NCI-H1436 (cell line): ENCODE measurements at places on chromosomes 11 and 22.

GRCh38 chr22:39530692-39531331, 1.7 kb downstream of the RPS19BP1 start:
- DNase-seq, result no peak

DNA sequence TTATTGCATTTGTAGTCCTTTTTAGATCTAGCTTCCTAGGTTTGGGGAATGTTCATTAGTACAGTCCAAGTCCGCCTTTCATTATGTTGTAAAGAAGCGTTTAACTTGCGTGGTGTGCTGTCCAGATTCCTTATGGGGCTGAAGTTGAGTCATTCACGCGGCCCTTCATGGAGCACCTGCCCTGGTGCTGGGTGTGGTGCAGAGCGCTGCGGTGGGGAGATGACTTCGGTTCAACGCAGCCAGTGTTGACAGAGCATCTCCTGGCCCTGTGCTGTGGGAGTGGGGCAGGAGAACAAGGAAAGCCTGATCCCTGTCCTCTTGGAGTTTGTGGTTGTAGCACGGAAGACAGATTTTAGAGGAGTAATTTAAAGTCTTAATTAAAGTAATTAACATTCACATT, 152.0 kb downstream of the TBC1D22A start:
- peak; percentile 19 for DNase-seq

- DNase-seq, result no peak
These were observed 16.3 kb downstream of the SPTY2D1 start for GRCh38 chr11:18617688-18618341.

GRCh38 chr11:48091426-48092102, 111.2 kb downstream of the PTPRJ start:
- DNase-seq, result no peak

GRCh38 chr11:71998649-71999310, at the start of gene IL18BP:
Gene IL18BP, plus strand, starts transcription at chr11:71998909. Its CDS starts 1,076 bp downstream, at chr11:71999985.
- DNase-seq, result no peak

GRCh38 chr11:65150509-65151299, 16.4 kb upstream of the SYVN1 start:
- DNase-seq, result no peak

DNA sequence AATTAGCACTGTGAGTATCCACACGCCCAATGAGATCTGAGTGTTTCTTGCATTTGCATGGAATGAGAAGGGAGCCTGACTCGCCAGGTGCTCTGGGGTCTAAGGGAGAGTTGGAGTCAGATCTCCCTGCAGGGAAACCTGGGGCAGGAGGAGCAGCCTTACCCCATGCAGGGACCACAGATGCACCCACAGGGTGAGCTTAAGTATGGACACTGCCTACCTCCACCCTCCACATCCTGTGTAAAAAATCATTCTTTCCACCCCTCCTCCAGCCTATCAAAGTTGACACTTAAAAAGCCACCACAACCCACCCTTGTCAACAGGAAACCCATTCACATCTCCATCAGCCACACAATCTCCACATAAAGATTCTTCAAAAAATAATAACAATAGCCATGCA, 67.0 kb upstream of the IGLL5 start:
- DNase-seq, result no peak

DNA sequence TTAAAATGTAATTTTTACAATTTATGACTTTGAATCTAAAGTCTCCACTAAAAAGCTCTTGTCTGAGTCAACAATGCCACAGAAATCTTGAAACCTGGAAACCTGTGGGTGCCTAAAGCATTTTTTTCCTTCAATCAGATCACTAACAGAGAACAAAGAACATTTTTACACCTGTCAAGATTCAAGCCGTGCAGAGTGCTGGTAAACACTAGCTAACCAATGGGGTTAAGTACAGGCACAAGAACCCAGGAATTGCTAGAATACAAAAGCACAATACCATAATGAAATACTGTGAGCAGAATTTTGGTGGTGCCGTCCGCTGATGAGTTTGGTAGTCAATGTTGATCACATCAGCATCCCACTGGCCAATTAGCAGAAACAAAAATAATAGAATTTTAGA, 380.3 kb upstream of the PITPNB start:
- DNase-seq, result no peak

- no peak for DNase-seq
These were observed 15.3 kb downstream of the PARVA start for GRCh38 chr11:12392672-12393071.

- no peak for DNase-seq
These were observed 2.1 kb downstream of the DEAF1 start for GRCh38 chr11:692824-693414.

GRCh38 chr11:116445108-116446047, 327.4 kb downstream of the BUD13 start:
- no peak for DNase-seq

DNA sequence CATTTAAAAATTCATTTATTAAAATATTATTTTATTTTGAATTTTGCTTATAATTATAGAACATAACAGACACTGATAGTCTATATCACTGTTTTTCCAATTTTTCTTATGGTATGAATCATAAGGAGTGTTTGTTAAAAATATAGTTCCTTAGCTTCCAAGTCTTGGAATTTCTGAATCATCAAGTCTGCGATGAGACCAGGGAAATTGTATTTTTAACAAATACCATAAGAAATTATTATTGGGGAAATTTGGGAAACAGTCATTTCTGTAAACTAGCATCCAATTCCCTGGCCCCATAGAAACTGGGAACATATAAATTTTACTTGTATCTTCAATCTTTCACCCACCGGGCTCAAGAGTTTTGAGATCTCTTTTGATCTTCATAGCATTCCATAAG, 38.0 kb upstream of the PICALM start:
- no peak for DNase-seq

DNA sequence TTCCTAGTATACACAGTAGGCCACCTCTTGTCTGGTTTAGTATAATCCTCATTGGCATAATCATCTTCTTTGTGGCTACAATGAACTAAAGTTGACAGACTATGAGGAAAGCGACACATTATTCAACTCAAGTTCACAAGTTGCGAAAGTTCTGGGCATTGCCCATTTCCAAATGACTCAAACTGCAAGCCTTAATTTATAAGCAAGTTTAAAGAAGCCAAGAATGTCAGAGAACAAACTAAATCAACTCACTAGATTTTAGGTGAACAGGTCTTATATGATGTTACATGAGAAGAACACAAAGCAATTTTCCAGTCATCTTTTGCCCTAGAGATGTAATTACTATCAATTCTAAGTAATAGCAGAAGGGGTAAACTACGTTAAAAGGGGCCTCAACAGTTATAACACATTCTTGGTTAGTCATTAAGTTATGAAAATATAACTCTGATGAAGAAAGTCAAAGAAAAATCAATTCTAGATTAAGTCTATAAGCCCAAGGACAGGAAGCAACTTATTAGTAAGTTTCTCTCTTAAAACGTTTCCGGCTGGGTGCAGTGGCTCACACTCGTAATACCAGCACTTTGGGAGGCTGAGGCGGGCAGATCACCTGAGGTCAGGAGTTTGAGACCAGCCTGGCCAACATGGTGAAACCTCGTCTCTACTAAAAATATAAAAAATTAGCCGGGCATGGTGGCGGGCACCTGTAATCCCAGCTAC, 21.5 kb downstream of the PICALM start:
- no peak for DNase-seq

DNA sequence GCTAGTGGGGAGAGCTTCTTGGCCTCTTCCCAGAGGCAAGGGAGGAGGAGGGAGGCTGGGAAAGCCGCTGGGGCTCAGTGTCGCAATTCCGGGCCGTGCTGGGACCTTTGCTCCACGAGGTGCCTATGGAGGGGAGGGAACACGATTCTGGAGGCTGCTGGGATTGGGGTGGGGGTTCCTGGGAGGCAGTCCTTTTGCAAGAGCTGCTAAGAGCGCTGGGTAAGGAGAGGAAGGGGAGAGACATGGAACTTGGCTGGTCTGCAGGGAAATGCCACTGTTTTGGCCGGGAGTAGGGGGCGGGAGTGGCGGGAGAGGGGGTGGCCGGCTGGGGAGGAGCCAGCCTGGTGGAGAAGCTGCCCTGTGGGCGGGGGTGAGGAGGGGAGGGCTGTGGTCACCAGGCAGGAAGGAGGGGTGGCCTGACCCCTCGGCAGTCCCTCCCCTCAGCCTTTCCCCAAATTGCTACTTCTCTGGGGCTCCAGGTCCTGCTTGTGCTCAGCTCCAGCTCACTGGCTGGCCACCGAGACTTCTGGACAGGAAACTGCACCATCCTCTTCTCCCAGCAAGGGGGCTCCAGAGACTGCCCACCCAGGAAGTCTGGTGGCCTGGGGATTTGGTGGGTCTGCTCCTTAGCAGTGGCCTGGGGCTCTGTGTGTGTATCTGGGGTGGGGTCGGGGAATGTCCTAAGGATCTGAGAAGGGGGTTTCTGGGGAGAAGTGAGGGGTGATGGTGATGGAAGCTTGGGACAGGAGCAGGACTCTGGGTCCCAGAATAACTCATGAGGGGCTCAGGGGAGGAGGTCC, at the start of gene NR1H3:
Gene NR1H3, plus strand, starts transcription at position 480 of the 800 bp plus-strand sequence. CDS start 1,221 bp downstream, outside the sequence.
- DNase-seq, result no peak

- DNase-seq, result no peak
These were observed 767.3 kb downstream of the FAM181B start for GRCh38 chr11:81966340-81966739.

DNA sequence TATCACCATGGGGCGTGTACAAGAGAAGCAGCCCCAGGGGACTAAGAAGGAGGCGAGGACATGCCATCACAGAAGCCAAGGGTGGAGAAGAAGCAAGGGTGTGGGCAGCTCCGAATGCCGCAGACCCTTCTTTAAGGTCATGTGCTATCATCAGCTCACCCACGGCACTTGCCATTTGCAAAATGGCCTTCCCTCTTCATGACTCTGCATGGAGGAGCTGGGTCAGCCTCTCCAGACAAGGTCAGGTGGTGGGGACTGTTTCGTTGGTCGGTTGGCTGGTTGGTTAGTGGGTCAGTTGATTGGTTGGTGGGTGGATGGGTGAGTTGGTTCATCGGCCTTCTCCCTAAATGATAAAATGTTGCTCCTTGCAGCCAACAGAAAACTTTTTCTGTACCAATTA, 622.5 kb downstream of the TBC1D22A start:
- no peak for DNase-seq

DNA sequence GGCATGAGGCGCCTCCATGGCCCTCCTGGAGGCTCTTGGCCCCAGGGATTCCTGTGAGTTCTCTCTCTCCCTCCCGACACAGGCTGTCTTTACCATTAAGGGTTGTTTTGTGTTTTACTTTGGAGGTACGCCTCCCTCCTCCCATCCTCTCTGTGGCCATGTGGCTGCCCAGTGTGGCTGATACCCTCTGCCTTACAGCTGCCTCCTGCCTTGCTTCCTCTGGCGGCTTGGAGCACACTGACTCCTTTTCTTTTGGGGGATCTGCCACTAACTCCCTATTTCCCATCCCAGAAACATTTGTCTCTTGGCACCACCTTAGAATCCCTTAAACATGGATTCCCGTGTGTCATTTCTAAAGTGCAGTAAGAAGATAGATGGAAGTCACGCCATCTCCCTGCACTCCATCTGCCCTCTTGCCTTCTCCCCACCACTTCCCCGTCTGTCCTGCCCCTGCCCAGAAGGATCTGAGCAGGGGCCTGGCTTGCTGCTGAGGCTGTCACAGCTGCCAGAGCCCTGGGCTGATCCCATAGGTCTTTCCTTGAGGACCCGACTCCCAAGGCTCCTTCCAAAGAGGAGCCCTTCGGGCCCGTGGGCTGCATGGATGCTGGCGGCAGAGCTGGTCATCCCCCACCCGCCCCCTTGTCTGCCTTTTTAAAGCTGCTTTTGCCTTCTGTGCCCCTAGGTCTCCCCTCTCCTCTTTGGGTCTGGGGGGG, 15.1 kb upstream of the ACR start:
- no peak for DNase-seq

DNA sequence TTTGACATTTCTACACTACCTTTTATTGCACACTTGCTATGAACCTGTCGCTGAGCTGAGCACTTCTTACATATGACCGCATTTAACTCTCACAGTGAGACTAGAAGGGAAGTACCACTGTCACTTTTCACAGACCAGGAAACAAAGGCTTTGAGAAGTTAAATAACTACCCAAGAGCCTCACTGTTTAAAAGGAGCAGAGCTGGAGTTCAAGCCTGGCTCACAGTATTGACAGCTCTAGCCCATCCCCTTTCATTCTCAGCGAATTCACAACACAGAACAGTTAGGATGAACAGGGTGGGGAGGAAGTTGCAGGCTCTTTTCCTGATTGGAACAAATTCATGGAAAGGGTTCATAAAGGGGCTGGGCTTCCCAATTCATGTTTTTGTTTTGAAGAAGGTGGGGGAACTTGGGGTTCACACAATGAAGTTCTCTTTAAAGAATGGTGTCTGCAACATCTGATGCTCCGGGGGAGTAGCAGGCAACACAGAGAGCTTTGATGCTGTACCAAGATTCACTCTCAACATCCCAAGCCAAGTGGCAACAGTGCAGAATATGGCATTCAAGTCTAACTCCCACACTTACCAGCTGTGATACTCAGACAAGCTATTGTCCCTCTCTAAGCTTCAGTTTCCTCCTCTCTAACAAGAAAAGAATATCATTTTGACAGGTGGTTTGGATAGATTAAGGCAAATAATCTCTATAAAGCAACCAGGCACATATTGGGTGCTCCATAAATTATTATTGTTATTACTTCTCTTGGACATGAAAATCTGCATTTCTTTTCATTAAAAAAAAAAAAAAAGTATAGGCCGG, 17.2 kb downstream of the SCGB1A1 start:
- no peak for DNase-seq

DNA sequence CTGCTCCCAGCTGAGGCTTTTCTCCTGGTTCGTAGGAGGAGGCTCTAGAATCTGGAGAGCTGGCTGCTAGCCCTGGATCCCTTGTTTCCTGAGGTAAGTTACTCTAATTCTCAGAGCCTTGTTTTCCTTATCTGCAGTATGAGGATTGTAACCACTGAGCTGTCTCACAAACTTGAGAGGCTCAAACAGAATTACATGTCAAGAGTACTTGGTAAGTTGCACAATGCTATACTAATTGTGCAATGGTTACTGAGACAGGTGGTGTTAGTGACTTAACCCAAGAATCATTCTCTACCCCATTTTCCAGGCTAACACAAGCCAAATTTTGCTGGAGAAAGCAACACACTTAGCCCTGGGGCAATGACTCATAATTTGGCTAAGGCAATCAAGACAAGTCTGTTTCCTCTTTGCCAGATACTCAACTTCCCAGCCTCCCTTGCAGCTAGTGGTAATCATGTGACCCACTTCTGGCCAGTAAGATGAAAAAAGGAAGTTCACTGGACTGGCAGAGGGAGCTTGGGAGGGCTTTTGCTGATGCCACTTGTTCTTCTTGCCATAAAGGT, 348.0 kb downstream of the TENM4 start:
- DNase-seq, result no peak

GRCh38 chr11:45930031-45930794, 7.8 kb downstream of the LARGE2 start:
- DNase-seq, result peak; percentile 77

- DNase-seq, result no peak
These were observed 365.5 kb downstream of the MIAT start for GRCh38 chr22:27022896-27023361.
